Cardiac muscle cell (in vitro differentiated cells and primary cell): ENCODE measurements at places on chromosomes 2 and 18. TPM values are rescaled to one million over a fixed set of nuclear protein-coding genes. Genes with fewer than 3 reads are reported as not detected.
A peak's percentile ranks its signal among the peaks of the same experiment; 100 is the strongest.

GRCh38 chr2:112493048-112493447 lies 11.1 kb downstream of the TTL start:
- DNase-seq: peak; percentile 13

GRCh38 chr18:61965311-61965710 lies 72.5 kb upstream of the RNF152 start:
- DNase-seq: no peak

Gene PSME4
- polyA plus RNA-seq: 8.7 and 14.2 TPM in 2 replicates

DNA sequence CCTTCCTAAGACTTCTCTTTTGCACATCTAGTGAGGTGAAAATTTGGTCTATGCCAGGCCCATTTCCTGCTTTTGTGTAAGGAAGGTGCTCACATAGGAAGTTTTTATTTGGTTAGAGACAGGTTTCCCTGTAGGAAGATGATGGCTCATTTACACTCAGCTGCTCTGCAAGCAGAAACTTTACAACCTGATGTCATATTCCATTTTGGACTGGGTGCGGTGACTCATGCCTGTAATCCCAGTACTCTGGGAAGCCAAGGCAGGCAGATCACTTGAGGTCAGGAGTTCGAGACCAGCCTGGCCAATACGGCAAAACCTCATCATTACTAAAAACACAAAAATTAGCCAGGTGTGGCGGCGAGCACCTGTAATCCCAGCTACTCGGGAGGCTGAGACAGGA lies 35.8 kb downstream of the CASP10 start:
- DNase-seq: no peak

DNA sequence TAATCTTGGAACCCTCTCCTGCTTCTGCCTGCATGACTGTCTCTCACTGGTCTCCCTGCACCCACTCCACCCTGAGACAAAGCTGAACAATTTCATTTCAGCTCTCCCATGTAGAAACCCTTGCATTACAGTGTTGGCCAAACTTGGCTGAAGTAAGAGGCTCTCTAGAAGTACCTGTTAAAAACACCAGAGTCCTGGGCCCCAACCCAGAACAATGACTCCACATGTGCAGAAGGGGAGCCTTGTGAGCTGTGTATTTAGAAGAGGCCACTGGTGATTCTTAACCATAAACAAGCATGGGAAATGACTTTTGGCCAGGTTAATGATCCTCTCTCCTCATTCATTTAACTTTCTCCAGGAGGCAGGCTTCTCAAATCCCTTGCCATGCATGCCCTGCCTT lies 254.8 kb downstream of the SETBP1 start:
- no peak for DNase-seq

GRCh38 chr2:30218814-30219213 lies 12.5 kb upstream of the LBH start:
- no peak for DNase-seq

DNA sequence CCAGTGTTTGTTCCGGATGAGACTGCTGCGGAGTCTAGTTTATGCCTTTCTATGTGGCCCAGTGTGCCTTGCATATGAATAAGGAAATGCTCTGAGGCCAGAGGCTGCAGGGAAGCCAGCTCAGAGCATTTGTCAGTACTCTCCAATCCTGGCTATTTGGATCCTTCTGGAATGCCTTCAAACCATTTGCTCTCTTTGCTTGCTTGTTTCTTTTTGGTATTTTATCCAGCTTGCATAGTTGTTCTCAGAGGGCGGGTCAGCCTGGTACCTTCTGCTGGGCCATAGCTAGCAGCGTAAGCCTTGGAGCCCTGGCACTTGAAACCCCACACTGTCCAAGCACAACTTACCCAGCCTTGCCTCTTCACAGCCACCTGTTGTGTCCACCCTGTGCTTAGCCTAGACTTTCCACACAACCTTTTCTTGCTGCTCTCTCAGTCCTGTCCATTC lies 20.5 kb downstream of the CENPO start:
- no peak for DNase-seq

Gene NPC1
- polyA plus RNA-seq: 14.1 and 19.4 TPM in 2 replicates

GRCh38 chr2:2573658-2574293 lies 242.7 kb upstream of the MYT1L start:
- no peak for DNase-seq

Gene XIRP2
- polyA plus RNA-seq: 0.51 and 0.59 TPM in 2 replicates

DNA sequence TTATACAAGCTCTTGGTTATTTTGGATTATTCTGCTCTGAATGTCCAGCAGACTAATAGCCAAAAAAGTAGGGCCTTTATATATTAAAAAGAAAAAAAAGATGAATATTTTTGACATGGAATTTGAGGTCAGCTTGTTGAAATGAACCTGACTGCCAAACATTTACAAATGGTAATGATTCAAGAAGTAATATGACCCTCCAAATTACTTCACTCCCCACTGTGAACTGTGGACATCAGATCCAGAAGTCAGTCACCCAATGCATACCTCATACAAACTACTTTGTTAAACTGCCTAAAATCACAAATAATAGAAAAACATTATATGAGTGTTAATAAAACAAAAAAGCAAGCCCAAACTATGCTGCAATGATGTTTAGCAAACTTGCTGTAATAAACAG lies 10.0 kb downstream of the EPG5 start:
- DNase-seq: no peak

DNA sequence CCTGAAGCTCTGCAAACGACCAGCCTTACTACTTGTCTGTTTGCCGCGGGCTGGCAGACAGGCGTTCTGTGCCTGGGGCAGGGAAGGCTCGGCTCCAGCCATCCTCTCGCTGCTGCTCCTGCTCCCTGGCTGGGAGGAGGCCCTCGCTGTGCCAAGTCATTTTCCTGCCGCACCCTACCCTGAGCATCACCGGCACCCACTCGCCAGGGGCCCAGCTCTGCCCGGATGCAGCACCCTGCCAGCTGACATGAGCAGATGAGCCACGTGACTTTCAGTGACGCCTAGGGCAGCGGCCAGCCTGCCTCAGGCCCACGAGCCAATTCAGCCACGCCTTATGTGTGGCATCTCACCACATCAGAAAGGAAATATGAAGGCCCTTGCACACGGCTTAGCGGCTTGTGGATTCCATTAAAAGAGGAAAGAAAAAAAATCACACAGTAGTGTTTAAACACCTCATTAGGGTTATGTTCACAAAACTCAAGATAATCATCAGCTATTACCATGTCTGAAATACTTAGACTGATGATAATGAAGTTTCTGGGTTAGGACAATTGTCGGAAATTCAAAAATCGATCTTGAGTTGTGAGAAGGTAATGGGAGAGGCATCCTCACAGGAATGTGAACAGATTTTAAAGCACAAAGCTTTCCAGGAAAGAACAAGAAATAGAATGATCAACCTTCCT lies 250.5 kb downstream of the TWIST2 start:
- DNase-seq: no peak

Gene OXER1
- 0.12 and 0.15 TPM in 2 replicates for polyA plus RNA-seq

GRCh38 chr18:22307528-22307927 lies 110.2 kb downstream of the CTAGE1 start:
- no peak for DNase-seq

GRCh38 chr2:104944495-104944894 lies 90.6 kb downstream of the POU3F3 start:
- DNase-seq: peak; percentile 32

- DNase-seq: no peak
Observed at GRCh38 chr2:155830817-155831579, 501.5 kb downstream of the NR4A2 start.

GRCh38 chr2:99793022-99793421 lies 303.2 kb upstream of the REV1 start:
- no peak for DNase-seq

DNA sequence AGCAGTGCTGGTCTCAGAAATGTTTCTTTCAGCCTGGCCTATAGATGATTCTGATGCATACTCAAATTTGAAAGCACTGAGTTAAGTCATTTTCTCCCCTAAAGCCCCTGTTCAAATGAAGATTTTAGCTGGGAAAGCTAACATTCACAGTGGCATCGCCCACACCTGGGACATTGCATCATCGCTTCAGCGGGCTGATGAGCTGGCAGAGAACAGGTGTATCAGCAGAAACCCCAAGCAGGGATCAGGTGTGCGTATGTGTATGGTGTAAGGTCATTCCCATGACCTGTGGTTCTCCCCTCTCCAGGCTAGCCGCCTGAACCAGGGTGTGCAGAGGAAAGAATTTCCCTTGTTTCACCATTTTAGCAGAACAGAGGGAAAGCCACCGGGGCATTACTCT lies 56.3 kb downstream of the EPAS1 start:
- no peak for DNase-seq

Gene PLCL1
- 3.8 and 7.8 TPM in 2 replicates for polyA plus RNA-seq

Gene ANKRD23
- 2.5 and 3.3 TPM in 2 replicates for polyA plus RNA-seq

- DNase-seq: no peak
Observed at GRCh38 chr2:96099861-96100798, 16.2 kb downstream of the ADRA2B start.

- no peak for DNase-seq
Observed at GRCh38 chr18:56803051-56803450, 151.9 kb downstream of the WDR7 start.

DNA sequence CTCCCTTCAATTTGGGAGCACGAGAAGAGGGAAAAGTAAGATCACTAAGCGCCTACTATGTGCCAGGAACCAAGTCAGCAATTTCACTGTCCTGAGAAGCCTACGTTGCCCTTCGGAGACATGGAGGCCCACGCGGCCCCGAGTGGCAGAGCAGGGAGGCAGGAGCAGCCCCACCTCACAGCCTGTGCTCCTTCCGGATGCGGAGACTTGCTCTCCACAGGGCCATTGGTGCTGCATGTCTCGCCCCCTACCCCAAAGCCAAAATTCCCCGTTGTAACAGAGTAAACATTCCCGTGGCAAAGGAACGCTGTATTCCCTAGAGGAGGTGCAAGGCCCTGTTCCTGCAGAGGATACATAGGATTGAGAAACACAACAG lies 4.5 kb downstream of the SLC14A2 start:
- no peak for DNase-seq
